Mesenteric fat pad (tissue), 1 donor: ENCODE measurements at places on chromosomes 3 and 15.

GRCh38 chr3:10919636-10920035 is 72.9 kb upstream of the SLC6A1 start:
- DNase-seq: no peak

- DNase-seq: no peak
Observed at GRCh38 chr3:99639579-99639978, 1.2 kb downstream of the COL8A1 start.

DNA sequence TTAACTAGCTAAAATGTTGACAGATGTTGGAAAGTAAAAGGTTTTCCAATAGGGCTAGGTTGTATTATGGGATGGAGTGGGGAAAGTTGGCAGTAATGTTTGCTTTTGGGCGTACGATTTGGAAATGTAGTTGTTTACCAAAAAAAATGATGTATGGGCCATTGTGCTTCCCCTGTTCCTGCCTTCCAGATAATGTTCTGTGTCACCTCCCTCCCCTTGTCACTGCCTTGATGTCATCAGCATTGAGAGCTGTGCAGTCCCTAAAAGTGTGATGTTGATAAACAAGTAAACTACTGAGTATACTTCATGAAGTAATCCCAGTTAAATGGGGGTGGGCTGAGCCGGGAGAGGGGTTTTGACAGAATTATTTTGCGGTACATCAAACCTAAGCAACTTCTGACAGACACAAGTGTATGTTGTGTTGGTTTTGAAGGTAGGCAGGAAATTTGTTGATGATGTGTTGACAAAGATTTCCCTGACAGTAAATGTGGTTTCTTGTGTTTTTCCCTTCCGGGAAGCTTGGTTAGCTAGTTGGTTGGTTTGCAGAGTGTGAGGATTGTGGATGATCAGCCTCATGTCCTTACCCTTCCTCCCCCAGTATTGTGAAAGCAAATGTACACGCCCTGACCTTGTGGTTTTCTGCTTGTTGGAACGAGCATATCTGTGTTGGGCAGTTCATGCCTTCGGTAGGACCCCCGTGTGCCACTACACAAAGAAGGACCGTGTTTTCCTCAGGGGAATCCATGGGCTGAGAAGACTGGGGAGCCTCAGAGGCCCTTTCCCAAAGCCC is 87.3 kb downstream of the PGPEP1L start:
- no peak for DNase-seq

DNA sequence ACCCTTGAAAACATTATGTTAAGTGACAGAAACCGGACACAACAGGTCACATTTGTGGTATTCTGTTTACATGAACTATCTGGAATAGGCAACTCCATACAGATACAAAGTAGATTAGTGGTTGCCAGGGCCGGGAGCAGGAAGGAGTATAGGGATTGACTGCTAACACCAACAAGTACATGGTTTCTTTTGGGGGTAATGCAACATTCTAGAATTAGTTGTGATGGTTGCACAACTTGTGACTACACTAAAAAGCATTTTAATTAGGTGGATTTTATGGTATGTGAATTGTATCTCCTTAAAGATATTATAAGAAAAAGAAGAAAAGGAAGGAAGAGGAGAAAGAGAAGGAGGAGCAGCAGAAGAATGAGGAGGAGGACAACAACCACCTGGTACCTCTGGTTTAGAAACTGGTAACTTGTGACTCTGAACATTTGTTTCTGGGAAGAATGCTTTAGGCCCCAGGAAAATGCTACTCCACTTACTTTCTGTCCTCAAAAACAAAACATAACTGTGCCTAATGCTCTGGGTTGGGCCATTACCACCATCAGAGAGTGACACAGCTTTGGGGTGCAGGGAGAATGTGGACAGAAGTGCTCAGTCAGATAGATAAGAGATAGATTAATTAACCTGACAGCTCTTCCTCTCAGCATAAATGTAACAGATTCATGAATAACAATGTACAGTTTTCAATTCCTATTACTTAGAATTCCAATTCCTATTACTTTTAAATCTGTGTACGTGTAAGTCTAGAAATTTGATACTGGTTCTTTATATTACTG is 20.3 kb downstream of the SETMAR start:
- no peak for DNase-seq

DNA sequence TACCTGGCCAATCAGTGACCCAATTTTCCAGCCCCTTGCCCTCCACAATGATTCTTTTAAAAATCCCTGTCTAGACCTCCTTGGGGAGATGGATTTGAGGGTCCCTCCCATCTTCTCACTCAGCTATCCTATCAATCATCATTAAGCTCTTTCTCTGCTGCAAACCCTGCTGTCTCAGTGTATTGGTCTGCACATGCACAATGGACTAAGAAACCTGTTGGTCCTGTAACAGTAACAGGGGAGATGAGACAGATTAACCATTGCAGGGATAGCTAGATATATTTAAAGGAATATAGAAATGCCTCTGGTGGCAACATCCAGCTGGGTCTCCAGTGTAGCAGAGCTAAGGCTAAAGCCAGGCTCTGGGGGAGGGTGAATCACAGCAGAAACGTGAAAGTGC is 74.6 kb upstream of the CHRNA7 start:
- no peak for DNase-seq

GRCh38 chr3:154122552-154122911 is 1.3 kb downstream of the ARHGEF26 start:
- no peak for DNase-seq

DNA sequence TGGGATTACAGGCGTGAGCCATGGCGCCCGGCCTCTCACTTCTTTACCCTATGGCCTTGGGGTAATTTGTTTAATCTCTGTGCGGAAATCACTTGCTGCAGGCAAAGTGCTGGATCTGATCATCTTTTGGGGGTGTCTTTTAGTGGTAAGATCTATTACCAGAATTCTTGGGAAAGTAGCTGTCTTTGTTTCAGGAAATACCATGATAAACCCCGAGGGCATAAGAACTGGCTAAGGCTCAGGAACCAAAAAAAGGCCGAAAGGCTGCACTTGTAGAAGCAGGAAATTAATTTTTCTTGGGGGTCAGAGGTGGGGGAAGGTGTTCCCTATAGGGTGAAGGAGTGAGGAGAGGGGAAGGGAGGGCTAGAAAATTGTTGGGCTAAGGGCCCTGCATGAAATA is 22.7 kb upstream of the IGF2BP2 start:
- no peak for DNase-seq

- no peak for DNase-seq
Observed at GRCh38 chr3:159996018-159996417, 7.4 kb downstream of the IL12A start.

- DNase-seq: no peak
Observed at GRCh38 chr3:120648290-120648689, 33.7 kb downstream of the HGD start.

DNA sequence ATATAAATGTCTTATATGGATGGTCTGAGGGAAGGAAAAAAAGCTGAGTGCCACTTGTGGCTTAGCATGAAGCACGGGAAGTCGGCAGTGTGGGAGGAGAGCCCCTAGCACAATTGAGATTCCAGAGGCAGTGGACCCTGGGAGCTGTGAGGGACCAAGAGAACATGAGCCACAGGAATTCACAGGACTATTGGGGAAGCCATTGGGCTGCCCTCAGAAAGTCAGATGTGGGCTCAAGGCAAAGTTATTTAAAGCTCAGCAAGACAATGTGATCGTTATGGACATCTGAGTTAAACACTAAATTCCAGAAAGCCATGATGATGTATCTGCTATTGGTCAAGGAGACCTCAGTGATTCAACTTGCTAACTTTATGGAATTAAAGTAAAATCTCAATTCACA is 380.8 kb upstream of the IL12A start:
- DNase-seq: no peak

- DNase-seq: no peak
Observed at GRCh38 chr3:122099255-122099654, 44.1 kb downstream of the CD86 start.
